ENCODE measurements at places on chromosomes 2 and 18.

GRCh38 chr2:205496370-205496769 is 185.9 kb upstream of the NRP2 start:
- no peak for DNase-seq

DNA sequence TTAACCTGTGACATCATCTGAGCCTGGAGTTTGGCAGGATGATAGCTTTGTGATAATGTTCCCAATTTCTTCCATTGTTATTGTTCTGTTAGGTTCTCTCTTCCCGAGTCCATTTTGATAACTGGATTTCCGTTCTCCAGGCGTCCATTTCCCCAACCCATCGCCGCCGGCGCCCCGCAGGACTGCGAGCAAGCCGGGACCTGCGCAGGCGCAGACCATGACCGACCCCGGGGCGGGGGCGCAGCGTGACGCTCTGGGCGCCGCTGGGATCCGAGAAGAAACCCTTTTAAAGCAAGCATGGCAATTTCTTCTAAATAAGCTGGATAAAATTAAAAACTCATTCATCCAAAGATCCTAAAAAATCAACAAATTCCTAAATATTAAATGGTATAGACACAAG is at the start of gene SLC25A52:
Gene SLC25A52 (minus strand): TSS at position 186 of the 400 bp plus-strand sequence. CDS start 219 bp downstream, outside the sequence.
- no peak for DNase-seq

DNA sequence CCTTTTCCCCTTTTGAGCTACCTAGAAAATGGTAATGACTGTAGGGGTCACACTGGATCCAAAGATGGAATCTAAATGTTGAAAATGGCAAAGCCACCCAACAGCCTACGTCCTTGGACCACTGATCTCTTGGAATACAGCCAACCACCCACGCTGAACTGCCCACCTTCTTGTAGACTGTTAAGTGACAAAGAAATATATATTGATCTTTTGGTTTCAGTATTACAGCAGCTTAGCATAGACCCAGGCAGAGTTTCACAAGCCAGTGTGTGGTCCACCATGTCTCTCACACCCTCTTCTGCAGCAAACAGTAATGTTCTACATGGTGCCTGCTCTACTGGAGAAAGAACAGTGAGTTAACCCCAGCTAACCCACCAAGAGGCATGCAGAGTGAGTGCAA is 20.2 kb downstream of the CACNB4 start:
- no peak for DNase-seq

GRCh38 chr18:24582771-24583170 is 122.3 kb downstream of the HRH4 start:
- DNase-seq: no peak

GRCh38 chr18:22639026-22639463 is 221.3 kb upstream of the CTAGE1 start:
- no peak for DNase-seq

DNA sequence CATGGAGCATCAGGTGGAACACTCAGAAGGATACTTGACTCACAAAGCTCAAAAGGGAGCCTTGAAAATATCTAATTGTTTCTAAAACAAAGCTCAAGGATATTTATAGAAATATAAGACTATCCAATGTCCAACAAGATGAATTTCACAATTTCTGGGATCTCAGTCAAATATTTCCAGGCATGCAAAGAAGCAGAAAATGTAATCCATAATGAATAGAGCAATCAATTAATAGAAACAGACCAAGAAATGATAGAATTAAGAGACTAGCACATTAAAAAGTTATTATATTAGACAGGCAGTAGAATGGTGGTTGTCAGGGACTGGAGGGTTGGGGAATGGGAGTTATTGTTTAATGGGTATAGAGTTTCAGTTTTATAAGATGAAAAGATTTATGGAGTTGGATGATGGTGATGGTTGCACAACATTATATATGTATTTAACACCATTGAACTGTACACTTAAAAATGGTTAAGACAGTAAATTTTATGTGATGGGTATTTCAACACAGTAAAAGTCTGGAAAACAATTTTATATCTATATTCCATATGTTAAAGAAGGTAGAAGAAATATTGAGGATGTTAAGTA is 189.9 kb upstream of the PIEZO2 start:
- DNase-seq: no peak

DNA sequence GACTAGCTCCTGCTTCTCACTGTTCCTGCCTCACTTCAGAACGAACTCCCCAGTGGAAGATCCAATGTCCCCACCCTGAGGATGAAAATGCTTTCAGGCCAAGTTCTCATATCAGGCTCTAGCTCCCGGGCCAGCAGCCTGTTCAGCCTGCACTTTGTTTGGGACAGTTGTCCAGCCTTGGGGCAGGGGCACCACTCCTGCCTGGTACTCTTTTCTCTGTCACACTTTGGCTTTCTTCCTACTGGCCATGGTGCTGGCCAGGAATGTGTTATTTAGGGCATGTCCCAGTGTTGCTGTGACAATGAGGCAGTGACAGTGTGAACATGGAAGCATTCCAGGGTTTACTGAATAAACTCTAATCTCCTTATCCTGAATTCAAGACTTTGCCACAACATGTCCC is 154.1 kb downstream of the GALNT14 start:
- DNase-seq: no peak

DNA sequence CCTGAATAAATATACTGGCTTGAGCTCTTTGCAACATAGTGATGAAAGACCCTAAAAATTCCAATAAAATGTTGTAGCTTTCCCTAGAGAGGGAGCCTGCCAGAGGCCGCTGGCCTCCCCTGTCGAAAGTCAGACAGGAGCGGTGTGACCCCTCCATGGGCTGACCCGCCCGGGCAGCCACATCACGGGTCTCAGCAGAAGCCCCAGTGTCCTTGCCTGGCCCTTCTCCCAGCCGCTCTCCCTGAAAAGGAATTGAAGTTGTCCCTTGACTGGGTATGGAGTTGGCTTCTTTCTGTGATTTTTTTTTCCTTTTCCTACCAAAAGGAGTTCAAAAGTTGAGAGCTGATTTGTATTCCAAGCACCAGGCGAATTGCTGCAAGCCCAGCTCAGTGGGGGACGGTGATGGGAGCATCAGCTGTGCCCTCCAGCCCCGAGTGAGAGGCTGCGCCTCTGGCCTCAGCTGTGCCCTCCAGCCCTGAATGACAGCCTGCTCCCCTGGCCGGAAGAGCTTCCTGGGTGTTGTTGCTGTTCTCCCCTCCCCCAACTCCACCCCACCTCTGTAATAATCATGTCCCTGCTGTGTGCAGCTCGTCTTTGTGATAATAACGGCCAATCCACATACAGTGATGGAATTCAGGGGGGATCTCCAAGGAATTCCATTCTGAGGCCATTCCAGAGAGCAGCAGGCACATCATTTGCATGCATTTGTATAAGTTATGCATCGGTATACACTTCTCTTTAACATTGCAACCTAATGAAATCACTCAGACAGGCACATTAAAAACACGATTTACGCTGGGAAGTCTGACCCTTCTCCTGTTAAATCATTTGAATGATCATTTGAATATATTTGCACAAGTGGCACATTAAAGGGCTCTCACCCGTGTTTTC is 501.0 kb downstream of the EIPR1 start:
- no peak for DNase-seq

GRCh38 chr2:190267302-190267701 is 52.3 kb downstream of the HIBCH start:
- no peak for DNase-seq

DNA sequence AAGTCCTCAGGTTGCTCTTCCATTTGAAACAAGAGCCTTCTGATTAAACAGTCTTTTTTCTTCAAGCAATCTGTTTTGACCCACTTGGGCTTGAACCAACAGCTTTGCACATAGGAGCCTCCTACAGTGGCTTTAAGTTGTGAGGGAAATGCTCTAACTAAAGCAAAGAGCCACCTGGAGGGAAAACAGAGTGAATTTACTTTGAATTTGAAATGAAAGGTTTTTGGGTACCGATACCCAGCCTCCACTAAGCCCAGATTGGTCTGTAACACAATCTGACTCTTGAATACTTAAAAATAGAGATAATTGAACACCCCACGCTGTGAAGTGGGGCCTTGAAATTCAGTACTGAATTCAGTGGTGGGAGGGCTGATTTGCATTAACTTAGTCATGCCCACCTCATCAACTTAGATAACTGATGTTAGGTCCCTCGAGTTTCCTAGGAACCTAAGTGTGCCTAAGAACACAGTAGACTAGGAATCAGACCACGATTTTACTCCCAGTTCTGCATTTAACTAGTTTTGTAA is 56.3 kb upstream of the ACVR1C start:
- DNase-seq: no peak

GRCh38 chr2:80338794-80339193 is 34.2 kb upstream of the LRRTM1 start:
- no peak for DNase-seq

- no peak for DNase-seq
Measured at GRCh38 chr2:239669899-239670460, 269.2 kb upstream of the HDAC4 start.

DNA sequence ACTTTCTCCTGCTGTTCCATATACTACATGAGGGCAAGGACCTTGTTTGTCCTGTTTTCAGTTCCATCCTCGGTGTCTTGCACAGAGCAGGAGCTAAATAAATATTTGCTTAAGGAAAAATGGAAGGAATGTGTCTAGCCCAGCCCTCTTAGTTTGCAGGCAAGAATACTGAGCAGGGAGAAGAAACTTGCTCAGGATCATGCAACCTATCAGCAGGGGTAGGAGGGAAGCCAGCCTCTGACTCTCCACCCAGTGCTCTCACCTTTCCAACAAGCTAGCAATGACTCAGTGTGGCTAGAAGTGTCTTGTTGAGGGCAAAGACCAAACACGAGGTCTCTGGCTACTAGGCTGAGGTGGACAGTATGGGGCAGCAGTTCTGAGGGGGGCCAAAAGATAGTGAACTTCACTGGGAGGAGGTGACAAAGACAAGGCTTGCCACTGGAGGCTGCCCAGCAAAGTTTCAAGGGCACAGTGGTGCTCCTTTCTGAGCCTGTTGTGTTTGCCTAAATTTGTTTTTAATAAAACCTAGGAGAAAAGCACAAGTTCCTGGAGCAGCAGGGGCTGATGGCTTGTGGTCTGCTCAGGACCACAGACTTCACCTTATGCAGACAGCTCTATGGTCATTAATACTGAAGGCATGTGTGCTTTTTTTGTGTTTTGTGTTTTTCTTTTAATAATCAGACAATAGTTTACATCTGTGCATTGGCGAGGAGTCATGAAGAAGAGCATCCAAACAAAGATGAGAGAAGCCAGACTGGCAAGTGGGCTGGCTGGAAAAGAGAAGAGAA is 49.1 kb upstream of the CTAGE1 start:
- DNase-seq: no peak

- no peak for DNase-seq
Measured at GRCh38 chr18:11520536-11520935, 88.9 kb upstream of the SLC35G4 start.

DNA sequence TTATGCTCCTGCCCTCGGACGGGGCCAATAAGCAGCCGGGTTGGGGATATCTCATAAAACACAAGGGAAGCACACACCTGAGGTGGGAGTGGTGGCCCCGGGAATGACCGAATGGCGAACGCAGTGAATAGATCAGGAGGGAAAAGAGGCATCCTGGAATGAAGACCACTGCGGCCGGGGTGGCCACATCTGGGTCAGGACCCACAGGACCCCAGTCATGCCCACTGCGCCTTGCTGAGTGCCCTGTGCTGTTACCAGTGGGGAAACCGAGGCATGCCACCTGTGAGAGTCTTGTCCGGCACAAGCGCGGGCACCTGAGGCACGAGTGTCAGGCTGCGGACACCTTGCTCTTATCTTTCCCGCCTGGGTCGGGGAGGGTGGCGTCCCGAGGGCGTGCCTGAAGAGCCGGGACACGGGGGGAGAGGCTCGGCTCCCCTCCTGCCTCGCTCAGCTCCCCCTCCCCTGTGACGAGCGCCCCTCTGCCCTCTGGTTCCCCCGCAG is 1.6 kb downstream of the PDCD1 start:
- DNase-seq: peak; percentile 27

DNA sequence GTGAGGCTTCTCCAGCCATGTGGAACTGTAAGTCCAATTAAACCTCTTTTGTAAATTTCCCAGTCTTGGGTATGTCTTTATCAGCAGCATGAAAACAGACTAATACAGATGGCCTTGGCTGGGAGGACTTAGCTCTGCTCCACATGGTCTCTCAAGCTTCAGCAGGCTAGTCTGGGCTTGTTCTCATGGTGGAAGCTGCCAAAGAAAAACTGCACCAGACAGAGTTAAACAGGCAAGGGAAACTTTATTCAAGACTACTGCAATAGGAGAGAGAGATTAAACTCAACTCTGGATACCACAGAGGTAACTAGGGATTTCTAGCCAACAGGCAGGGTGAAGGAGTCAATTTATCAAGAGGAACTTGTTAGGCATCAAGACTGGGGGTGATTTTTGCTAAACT is 142.1 kb downstream of the CABLES1 start:
- DNase-seq: no peak

DNA sequence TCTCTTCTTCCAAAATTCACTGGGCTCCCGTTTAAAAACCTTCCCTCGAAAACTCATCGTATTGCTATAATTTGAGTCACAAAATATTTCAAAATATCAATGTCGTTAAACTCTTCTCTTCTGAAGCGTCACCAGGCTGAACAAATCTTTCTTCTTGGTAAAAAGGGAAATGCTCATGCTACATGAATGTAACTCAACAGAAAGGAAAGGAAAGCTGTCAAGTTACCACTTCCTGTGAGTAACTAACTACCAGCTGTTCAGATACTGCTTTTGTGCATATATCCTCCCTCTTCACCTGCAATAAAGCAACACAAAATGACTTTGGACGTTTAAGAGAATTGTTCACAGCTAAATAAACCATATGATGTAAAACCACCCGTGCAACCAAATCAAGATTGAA is 95.4 kb downstream of the DOCK10 start:
- no peak for DNase-seq

- DNase-seq: no peak
Measured at GRCh38 chr2:240466579-240467148, 31.2 kb downstream of the GPC1 start.

- DNase-seq: no peak
Measured at GRCh38 chr2:190974629-190975361, 39.2 kb downstream of the STAT1 start.

DNA sequence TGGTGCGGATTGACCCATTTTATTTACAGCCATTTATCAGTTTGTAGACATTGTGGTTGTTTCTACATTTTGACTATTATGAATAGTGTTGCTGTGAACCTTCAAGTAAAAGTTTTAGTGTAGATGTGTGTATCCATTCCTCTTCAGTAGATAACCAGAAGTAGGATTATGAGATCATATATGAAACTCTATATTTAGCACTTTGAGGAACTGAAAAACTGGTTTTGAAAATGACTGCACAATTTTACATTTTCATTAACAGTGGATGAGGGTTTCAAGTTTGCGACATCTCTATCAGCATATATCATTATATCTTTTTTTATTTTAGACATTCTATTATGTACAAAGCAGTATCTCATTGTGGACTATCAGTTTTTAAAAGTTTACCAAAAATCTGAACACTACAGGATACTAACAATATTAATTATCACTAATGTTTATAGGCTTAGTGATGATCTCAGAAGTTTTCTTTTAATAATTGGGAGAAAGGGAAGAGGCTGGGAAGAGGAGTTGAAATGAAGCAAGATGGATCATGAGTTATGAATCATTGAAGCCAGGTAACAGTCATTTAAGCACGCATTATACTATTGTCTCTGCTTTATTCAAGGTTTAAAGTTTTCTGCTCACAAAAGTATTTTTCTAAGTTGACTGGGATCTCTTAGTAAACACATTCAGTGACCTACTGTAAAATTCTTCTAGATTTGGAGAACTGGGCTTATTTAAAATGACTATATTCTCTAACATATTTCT is 329.0 kb upstream of the LRATD1 start:
- DNase-seq: no peak

- DNase-seq: no peak
Measured at GRCh38 chr2:219417374-219417773, 803 bp upstream of the DES start.

- DNase-seq: no peak
Measured at GRCh38 chr18:5600378-5601071, 56.7 kb upstream of the EPB41L3 start.
